ELR (cell line): ENCODE measurements at places on chromosomes 2 and 18.

DNA sequence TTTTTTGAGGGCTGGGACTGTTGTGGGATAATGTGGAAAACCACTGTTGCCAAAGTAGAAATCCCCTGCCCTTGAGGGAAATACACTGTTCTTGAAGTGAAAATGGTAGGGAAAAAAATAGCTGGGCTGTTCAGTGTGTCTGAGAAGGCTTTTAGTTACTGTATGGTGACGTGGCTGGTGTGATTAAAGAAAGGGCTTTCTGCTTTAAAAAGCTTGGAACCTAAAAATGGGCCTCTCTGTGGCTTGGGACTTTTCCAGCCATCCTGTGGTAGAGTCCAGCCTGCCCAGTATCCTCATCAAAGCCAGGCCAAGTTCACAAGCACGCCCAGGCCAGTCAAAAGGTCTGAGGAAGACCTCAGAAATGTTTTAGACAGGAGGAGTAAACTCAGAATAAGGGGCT, 6.8 kb downstream of the MGAT5 start:
- peak; percentile 50 for DNase-seq

GRCh38 chr2:46164529-46165301, 132.5 kb upstream of the EPAS1 start:
- peak; percentile 97 for DNase-seq

- DNase-seq = peak; percentile 64
Measured at GRCh38 chr2:32947484-32948143, 861 bp downstream of the LTBP1 start.

DNA sequence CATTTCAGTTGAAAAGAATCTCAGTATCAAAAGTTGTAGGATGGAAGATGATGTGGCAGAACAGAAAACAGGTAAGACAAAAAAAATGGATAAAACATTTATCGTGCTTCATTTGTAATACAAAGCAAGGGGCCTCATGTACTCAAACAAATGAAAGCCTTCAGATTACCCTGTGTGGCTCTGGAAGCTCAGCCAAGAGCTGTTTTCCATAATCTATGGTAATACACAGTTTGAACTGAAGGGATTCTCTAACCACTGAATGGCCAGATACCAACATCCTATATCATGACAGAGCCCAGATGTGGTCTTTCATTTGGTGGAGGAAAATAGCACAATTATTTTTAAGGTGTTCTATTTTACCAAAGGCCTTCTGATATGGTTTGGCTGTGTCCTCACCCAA, 272.1 kb upstream of the RND3 start:
- DNase-seq = no peak

GRCh38 chr2:237629739-237630138, 2.4 kb downstream of the LRRFIP1 start:
- peak; percentile 78 for DNase-seq

DNA sequence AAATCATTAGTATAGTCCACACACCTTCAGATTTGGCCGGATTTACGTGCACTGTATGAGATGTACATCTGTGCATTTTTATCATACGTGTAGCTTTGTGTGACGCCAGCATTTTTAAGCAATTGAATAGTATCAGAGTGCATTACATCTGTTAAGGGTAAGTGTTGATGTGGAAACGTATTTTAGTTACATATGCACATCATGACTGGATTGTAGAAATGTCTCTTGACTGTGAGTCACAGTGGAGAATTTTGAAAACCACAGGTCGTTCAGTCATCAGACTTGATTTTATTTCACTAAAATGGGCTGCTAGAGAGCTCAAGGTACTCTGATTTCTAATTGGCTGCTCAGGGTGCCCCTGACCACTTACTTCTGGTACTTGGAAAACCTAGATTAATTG, 5.4 kb upstream of the GPBAR1 start:
- DNase-seq = peak; percentile 80

DNA sequence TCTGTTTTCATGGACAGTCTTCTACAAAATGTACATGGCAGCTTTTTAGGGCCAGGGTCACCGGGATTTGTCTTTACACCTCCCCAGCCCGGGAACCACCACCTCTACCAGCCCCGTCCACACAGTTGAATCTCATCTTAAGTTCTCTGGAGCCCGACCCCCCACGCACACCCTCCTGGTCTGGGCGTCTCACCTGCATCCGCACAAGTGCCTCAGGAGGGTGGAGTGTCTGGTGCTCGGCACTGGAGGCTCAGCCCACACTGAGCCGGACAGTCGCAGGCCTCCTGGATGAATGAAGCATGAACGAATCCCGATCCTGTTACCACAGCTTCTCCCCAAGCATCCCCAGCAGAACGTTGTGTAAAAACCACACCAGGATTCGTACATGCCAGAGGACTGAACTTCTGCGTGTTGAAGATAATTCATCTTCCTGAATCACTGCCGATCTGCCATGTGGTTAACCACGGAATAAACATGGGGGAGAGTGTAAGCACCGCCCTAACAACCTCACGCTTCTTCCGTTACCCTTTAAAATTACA, 162.0 kb downstream of the RTP5 start:
- DNase-seq = peak; percentile 94

DNA sequence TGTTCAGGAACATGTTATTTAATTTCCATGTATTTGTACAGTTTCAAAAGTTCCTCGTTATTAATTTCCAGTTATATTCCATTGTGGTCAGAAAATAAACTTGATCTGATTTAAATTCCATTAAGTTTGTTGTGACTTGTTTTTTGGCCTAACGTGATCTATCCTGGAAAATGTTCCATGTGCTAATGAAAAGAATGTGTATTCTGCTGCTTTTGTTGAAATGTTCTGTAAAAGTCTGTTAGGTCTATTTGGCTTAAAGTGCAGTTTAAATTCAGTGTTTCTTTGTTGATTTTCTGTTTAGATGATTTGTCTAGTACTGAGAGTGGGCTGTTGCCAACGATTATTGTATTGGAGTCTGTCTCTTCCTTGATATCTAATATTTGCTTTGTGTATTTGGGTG, 148.0 kb downstream of the UBR3 start:
- no peak for DNase-seq

GRCh38 chr2:109707281-109708147, 86.6 kb upstream of the RGPD5 start:
- DNase-seq = no peak

- DNase-seq = no peak
Measured at GRCh38 chr2:46034535-46034934, 262.7 kb upstream of the EPAS1 start.

- peak; percentile 4 for DNase-seq
Measured at GRCh38 chr2:170005702-170006101, 172.2 kb upstream of the MYO3B start.
